Colonic mucosa (tissue), 4 donors: ENCODE measurements at places on chromosomes 4 and X. TPM values are rescaled to one million over a fixed set of nuclear protein-coding genes. Genes with fewer than 3 reads are reported as not detected.

CCSER1 gene
- 11.2 TPM for total RNA-seq

SAGE1 gene
- total RNA-seq = 0.07 TPM

RASSF6 gene
- 38.9 TPM for total RNA-seq

PABPC1L2B gene
- not detected for total RNA-seq

PWWP3B gene
- total RNA-seq = 0.15 TPM

CSAG2 gene
- total RNA-seq = not detected

ZAR1 gene
- not detected for total RNA-seq

VSIG1 gene
- 0.62 TPM for total RNA-seq

NPY1R gene
- 1.6 TPM for total RNA-seq

XAGE1A gene
- not detected for total RNA-seq

ZRSR2 gene
- 8.4 TPM for total RNA-seq

WDFY3 gene
- 46.3 TPM for total RNA-seq

BBS12 gene
- total RNA-seq = 1.9 TPM

USP17L22 gene
- total RNA-seq = not detected

VCX3B gene
- not detected for total RNA-seq

VCX gene
- total RNA-seq = not detected

PRAF2 gene
- 9.9 TPM for total RNA-seq

SMIM10L2A gene
- total RNA-seq = 0.27 TPM

PAGE1 gene
- total RNA-seq = not detected
